ENCODE measurements at places on chromosomes 1 and 21.

GRCh38 chr1:91556556-91556955, 55.9 kb downstream of the CDC7 start:
- peak; percentile 32 for DNase-seq

DNA sequence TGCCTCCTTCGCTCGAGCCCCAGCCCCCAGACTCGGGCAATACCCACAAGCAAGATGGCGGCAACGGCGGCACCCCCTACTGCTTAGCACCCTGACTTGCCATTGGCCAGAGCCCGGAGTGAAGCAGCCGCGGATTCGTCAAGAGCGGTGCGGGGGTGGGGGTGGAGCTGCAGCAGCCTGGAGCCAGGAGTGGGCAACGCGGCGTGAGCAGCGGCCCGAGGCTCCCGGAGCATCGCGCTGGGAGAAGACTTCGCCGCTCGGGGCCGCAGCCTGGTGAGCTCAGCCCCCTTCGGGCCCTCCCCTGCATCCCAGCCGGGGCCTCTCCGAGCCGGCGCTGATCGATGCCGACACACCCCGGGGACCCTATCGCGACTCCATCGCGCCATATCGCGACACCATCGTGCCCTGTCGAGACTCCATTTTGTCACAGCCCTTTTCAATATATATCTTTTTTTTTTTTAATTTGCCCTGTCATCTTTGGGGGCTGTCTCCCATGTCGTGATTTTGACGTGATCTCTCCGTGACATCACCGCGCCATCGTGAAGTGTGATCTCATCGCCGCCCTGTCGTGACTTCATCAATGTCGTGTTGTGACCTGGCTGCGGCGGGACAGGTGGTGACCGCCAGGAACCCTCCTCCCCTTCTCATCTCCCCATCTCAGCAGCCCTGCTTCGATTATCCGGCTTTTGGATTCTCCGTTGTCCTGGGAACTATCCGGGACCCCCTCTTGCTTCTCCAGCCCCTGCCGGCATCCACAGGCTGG, at the start of gene NCDN:
Gene NCDN (plus strand): TSS at position 189 of the 763 bp plus-strand sequence. CDS start 392 bp downstream, at position 581.
- peak; percentile 98 for DNase-seq

DNA sequence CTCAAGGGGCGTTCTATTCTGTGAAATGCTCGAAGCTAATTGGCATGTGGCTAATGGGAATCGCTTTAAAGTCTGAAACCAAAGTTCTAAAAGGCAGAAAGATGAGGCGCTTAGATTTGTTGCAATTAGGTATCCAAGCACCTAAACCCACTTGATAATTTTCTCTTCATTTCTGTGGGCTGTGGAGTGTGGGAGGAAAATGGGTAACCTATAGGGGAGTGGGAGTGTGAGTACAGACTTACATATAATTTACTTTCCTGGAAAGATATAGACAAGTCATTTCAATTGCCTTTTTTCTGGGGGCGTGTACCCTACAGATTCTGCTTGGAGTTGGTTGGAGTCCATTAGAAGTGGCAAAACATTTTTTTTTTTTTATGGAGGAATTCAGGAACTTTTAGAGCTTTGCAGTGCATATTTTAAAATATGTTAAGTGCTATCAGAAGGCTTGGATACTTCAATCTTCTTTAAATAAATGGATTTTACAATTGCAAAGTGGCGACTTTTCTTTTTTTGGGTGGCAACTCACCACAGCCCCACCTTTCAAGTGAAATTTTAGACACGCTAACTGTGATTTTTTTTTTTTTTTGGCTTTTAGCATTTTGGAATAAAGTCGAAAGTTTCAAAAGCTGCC, 254.5 kb downstream of the CAMTA1 start:
- DNase-seq = no peak

DNA sequence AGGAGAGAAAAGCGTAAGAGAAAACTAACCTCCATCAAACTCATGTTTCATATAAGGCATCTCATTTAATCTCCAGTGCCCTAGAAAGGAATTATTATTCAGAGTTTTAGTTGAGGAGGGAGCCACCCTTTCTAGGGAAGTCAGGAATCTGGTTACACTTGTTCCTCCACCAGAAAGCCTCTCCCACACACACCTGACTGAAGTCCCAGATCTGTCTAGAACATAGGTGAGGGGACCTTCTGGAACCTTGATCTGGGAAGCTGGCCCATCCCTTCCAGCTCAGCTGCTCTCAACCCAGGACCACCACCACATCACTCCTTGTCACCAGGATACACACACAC, 1.9 kb upstream of the DENND2D start:
- DNase-seq = no peak

DNA sequence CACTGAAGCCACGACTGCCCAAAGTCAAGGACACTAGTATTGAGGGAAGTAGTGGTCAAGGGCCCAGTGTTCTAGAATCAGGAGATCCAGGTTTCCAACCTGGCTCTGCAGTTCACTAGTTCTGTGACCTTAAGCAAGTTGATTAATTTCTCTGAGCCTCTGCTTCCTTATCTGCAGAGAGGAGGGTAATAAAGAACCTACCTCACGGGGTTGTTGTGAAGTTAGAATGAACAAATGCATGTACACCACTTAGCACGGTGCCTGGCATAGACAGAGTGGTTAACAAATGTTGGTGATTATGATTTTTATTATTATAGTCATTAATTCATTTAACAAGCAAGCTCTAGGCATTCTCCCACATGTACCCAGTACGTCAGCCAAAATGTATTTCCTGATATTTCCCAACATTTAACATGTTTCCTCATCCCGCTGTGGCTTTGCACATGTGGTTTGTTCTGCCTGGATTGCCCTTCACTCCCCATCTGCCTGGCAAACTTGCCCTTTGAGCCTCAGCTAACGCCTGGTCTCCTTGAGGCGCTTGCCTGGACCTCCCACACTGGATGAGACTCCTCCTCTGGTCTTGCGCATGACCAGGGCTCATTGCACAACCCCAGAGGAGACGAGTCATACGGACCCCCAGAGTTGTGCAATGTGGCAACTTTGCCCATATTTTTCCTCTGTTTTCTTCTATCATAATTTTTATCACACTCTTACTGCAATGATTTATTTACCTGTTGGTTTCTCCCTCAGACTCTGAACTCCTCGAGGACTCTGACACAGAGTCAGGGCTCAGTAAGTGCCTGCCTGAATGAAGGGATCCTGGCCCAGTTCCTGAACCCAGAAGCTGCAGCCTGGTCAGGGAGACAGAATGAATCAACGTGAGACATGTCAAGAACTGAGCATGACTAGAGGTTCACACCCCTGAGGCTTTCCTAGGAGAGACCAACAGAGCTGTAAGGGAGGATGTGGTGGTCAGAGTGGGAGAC, 20.7 kb upstream of the MFSD2A start:
- no peak for DNase-seq

DNA sequence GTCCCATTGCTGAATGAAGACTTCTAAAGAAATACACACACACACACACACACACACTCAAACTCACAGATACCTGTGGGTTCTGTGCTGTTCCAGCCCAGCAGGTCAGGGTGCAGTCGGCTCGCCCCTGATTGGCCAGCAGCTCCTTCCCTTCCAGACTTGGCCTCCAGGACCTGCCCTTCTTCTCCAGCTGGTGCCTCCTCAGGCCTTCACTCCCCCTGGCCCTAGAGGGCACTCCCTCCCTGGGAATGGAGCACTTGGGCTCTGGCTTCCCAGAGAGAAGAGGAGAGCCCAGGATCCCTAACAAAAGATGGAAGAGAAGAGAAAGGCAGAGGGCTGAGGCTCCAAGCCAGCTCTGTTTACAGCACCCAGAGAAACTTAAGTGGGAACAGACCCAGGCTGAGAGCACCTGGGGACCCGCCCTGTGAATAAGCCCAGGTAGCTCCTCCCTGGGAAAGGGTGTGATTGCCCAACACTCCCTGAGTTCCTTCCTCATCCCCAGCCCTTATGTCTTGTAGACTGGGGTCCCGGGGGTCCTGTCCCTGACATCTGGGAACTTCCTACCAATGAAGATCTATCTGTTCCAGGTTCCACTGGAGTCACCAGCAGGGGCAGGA, at the start of gene PGLYRP3:
Gene PGLYRP3 (minus strand): TSS at position 383 of the 617 bp plus-strand sequence. CDS start 2,287 bp downstream, outside the sequence.
- DNase-seq = no peak

DNA sequence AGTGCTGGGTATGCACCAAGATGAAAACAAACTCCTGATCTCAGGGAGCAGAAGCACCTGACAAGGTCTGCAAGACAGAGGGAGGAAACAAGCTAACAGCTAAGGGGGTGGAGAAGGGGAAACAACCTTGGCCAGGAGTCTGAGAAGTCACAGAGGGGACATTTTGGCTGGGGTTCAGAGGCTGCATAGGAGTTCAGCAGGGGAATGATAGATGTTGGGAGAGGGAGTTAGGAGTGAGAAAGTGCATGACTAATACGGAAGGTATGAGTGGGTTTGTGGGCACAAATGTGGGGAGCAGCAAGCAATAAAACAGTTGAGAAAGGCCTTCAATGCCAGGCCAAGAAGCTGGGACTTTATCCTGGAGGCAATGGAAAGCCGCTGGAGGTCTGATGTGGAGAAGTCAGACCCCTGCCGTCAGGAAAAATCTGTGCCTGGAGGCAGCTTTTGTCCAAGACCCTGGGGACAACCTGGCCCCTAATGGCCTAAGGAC, 16.4 kb downstream of the EPHA2 start:
- no peak for DNase-seq

GRCh38 chr1:201481004-201481380, 12.0 kb upstream of the PHLDA3 start:
- no peak for DNase-seq

GRCh38 chr1:22018583-22019559, 17.4 kb downstream of the CELA3A start:
- DNase-seq = peak; percentile 83

DNA sequence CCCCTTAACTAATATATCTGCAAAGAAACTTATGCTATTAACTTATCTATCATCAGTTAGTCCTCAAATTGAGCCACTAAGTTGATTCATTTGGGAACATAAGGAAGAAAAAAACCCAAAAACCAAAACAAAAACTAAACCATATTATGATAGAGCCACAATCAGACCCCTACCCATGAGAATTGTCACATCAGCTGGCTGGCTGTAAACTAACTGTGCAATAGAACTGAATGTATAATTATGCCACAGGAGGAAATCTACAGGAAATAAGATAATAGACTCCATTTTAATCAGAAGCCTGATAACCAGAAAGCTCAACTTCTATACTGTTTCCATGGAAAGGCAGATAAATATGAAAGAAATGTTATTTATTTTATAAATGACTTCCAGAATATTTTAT, 110.0 kb downstream of the RGL1 start:
- DNase-seq = no peak

GRCh38 chr1:98688110-98688739, 26.7 kb downstream of the SNX7 start:
- no peak for DNase-seq

GRCh38 chr1:12125422-12126355, 41.1 kb upstream of the TNFRSF1B start:
- no peak for DNase-seq

GRCh38 chr21:37593740-37594471, 227.3 kb downstream of the DYRK1A start:
- DNase-seq = no peak

DNA sequence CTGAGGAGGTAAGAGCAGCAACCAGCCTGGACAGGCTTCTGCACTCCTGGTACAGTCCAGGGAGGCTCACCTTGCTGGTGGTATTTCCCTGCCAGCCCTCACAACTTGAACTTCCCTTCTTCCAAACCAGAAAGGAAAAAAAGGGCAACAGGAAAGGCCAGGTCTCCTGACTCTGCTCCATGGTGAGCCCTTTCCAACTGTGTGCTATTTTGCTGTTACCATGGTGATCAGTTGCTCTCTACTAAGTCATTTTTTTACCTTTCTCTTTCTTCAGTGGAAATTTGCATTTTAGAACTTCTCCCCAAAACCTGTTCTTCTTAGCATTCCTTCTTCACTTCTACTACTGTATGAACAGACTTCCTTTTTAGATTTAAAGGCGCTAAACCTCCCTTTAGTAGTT, 164.3 kb downstream of the GRIK1 start:
- no peak for DNase-seq

DNA sequence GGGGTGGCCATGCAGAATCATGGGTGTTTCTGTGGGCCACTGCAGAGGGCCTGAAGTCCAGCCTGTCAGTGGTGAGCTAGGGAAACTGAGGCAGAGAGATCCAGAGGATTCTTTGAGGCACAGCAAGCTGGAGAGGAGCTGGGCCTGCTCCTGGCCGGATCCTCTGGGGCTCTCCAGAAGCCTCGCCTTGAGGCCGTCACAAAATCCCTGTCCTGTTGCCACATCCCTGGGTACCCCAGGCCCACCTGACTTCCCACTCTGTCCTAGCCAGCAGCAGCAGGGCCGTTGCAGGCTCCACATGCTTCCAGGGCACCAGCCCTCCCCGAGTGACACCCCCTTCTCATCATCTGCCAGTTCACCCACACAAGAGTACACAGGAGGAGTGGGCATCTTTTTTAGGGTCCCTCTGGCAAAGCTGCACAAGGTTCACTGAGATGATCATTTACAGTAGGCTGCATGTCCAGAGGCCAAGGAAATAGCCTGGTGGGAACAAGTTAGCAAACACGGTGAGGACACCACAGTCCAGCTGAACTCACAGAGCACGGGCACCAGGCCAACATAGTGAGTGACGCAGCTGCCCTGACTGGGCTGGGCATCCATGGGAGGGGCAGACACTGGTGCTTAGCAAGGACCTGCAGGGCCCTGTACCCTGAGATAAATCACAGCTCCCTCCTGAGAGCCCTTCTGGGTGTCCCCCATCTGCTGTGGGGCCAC, 25.1 kb upstream of the TSPEAR start:
- no peak for DNase-seq

GRCh38 chr1:236685205-236685916, 938 bp upstream of the ACTN2 start:
- no peak for DNase-seq

DNA sequence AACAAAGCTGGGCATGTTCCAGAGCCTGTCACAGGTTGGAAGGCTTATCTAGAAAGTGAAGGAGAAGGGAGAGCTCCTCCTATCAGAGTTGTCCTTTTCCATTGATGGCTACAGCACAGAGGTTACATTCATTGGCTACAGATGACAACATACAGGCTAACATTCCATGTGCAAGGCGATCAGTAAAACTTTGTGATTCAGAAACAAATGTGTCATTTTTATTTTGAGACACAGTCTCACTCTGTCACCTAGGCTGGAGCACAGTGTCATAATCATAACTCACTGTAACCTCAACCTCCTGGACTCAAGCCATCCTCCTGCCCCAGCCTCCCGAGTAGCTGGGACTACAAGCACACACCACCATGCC, 32.6 kb downstream of the TRIM67 start:
- no peak for DNase-seq

DNA sequence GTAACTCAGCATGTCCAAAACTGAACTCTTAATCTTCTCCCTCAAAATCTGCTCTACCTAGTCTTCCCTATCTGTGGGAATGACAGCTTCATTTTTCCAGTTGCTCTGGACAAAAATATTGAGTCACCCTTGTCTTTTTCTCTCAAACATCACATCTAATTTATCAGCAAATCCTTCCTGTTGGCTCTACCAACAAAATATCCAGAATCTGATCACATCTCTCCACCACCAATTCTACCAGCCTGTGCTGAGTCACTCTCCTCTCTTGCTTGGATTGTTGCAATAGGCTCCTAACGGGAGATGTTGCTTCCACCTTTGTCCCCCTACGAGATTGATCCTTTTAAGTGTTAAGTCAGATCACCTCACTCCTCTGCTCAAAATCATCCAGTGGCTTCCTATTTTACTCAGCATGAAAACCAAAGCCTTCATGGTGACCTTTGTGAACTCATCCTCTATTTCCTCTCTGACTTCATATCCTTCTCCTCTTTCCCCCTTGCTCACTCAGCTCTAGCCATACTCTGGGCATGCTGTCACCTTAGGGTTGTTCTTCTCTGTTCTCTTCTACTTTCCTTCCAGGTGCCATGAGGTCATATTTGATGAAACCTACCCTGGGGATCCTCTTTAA, 21.5 kb upstream of the SMYD2 start:
- DNase-seq = peak; percentile 66

- no peak for DNase-seq
Measured at GRCh38 chr21:37627561-37627960, 261.0 kb downstream of the DYRK1A start.
